Lower lobe of right lung (tissue), 2 donors: ENCODE measurements at places on chromosomes 16 and 17. TPM values are rescaled to one million over a fixed set of nuclear protein-coding genes. Genes with fewer than 3 reads are reported as not detected.

KRTAP17-1 gene
- not detected for total RNA-seq

KRT20 gene
- not detected for total RNA-seq

- no peaks in the 10 kb centered on the region for H3K36me3 ChIP-seq
- peak overlapping the region; percentile 99 for H3K4me3 ChIP-seq
- peak overlapping the region; percentile 100 for H3K27ac ChIP-seq
- no peaks in the 10 kb centered on the region for H3K27me3 ChIP-seq
- peaks cover 70% of the 10 kb centered on the region for H3K4me1 ChIP-seq
Observed at GRCh38 chr17:2400474-2400866, 390 bp downstream of the MNT start.

DNA sequence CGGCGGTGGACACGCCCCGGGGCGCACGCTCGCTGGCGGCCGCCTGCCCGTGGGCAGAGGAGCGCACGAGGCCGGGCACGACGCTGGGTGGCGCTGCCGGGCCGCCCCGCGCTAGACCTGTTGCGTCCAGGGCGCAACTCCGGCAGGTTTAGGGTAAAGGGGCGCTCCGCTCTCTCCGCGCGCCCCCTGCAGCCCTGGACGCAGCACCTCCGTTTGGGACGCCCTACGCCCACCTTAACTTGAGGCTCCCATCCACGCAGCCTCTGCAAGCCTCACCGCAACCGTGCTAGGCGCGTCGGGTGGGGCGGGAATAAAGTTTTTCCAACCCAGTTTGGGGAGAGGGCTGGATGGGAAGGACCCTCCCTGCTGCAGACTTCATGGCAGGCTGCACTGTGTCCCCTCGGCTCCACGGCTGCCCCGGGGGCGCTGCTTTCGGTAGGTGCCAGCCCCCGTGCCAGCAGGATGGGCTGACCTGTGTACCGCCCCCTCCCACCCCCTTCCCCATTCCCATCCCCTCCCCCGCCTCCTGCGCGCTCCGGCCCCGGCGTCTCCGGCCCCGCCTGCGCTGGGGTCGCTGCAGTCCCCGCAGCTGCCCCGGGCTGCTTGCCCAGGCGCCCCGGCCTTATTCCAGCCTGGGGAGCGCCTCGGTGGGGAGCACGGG lies at the start of gene SYT17:
SYT17 (plus strand) TSS at position 531 of the 661 bp plus-strand sequence. CDS start 407 bp downstream, outside the sequence.
- peak; percentile 87 for DNase-seq
- H3K27ac ChIP-seq = peak within 1 kb of the TSS; percentile 76
- H3K4me1 ChIP-seq = peaks cover 22% of the 10 kb centered on the region
- H3K4me3 ChIP-seq = peak within 1 kb of the TSS; percentile 77
- no peaks in the 10 kb centered on the region for H3K36me3 ChIP-seq

GRCh38 chr16:85415196-85416090 lies 197.7 kb upstream of the GSE1 start:
- no peak overlapping the region for H3K27ac ChIP-seq
- H3K27me3 ChIP-seq = no peaks in the 10 kb centered on the region

DNA sequence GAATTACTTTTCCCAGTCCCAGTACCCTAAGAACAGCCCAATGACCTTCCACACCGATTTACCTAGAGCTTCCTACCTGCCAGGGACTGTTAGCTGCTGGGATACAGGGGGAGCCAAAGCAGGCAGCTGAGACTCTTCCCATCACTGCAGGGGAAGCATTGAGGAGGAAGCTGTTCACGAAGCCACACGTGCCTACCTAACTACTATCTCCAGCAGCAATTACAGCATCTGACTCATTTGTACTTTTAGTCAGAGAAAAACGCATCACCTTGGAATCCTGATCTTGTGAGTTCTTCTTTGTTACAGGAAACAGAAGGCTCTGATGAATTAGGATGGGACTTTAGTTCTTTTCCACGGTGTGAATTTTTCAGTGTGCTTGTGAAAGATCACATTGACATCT lies 113.7 kb upstream of the DHX40 start:
- no peak overlapping the region for H3K4me3 ChIP-seq
- H3K36me3 ChIP-seq = no peaks in the 10 kb centered on the region
- no peak for DNase-seq
- H3K27me3 ChIP-seq = no peaks in the 10 kb centered on the region
- H3K27ac ChIP-seq = no peak overlapping the region

DNA sequence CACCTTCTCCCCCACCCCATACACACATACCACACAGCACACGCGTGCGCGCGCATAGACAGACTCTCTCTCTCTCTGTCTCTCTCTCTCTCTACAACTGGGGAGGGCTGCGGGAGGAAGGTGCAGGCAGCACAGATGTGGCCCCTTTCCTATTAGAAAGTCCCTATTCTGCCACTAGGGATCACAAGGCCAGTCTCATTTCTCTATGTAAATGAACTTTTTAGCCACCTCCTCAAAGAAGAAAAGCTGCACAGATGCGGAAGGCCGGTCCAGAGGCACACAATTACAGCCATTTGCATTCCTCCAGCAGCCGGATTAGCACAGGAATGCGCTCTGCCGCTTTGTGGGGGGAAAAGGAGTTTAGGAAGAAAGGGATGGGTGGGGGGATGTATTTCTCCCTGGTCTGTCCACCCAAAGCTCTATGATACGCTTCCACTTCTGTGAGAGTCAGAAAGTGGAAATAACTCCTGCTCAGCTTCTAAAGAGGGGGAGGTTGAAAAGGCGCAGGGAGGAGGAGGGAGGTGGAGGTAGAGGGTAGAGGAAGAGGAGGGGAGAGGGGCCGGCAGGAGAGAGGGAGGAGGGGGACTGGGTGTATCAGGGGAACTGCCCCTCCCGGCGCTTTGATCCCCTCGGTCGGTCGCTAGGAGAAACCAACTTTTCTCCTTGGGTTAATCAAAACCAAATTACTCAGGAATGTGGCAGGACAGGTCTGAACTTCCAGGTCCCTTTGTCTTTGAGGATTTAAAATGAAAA lies 11.7 kb downstream of the ZFHX3 start:
- peaks cover 53% of the 10 kb centered on the region for H3K4me1 ChIP-seq
- H3K27me3 ChIP-seq = no peaks in the 10 kb centered on the region
- DNase-seq = no peak
- H3K36me3 ChIP-seq = no peaks in the 10 kb centered on the region

DNA sequence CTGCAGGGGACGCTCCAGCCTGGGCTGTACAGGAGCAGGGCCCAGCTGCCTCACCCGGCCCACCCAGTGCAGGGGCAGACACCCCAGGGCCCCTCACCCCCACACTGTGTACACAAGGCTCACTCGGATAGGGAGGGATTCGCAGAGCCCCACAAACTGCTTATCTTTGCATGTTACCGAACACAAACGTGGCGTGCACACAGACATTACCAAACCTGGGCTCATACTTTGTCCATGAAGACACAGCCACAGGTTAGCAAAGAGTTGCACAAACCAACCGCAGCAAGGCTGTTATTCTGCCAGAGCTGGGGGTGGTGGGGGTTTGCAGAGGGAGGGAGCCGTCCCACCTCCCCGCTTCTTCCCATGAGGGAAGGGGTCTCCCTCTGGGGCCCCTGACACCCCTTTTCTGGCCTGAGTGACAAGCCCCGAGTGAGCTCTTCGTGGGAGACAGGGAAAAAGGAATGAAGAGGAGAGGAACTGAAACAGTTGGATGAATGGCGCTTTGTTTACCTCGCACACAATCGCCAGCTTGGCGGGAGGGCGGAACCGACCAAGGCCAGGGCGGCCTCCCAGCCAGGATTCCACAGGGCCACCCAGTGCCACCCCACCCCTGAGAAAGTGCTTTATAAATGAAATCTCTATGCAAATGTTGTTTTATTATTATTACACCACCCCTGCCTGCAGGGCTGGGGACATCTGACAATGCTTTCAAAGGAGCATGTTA lies 434 bp upstream of the CPSF4L start:
- H3K27me3 ChIP-seq = no peaks in the 10 kb centered on the region
- no peak overlapping the region for H3K4me3 ChIP-seq
- H3K27ac ChIP-seq = no peak overlapping the region

DNA sequence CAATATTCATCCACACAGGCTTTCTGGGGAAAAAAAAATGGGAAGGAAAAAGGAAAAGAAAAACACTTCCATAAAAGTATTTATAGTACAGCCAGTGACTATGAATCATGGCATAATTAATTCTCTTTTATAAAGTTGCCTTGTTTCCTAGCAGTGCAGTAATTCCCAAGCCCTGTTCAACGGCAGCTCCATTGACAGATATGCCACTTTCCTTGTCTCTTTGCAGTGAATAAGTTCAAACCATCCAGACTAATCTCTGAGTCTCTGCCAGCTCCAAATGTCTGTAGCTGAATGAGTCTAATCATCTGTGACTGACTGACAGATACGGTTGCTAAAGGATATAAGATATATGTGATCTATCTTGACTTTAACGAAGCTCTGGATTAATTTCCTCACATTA lies 52.9 kb upstream of the KCNJ16 start:
- H3K4me3 ChIP-seq = no peak overlapping the region
- H3K4me1 ChIP-seq = no peaks in the 10 kb centered on the region
- no peak for DNase-seq
- H3K27ac ChIP-seq = no peak overlapping the region
- H3K36me3 ChIP-seq = no peaks in the 10 kb centered on the region
- no peaks in the 10 kb centered on the region for H3K27me3 ChIP-seq

DNA sequence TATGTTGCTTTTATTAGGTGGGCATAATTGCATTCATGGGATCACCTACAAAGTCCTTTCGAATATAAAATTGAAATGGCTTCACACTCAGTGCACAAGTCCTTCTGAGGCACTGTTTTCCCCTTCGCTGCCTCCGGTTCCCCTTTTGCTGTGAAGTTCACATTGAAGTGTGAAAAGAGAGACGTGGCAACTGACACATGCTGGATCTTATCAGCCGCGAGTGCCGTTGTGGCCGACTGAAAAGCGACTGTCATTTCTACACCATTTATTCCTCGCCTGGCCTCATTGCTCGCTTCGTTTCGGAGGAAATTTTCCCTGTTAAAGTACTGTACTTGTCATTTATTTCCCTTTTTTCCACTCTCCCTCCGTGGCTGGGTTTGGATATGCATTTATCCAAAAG lies 423.5 kb downstream of the MAF start:
- no peaks in the 10 kb centered on the region for H3K27me3 ChIP-seq
- no peak for DNase-seq

- H3K27ac ChIP-seq = no peak overlapping the region
- no peaks in the 10 kb centered on the region for H3K36me3 ChIP-seq
- peak; percentile 81 for DNase-seq
Observed at GRCh38 chr17:79393358-79394052, 217.3 kb downstream of the RBFOX3 start.

- H3K4me3 ChIP-seq = no peak overlapping the region
- no peaks in the 10 kb centered on the region for H3K4me1 ChIP-seq
- H3K36me3 ChIP-seq = no peaks in the 10 kb centered on the region
- DNase-seq = no peak
- no peak overlapping the region for H3K27ac ChIP-seq
Observed at GRCh38 chr16:26795184-26795583, 271.5 kb upstream of the C16orf82 start.

DNA sequence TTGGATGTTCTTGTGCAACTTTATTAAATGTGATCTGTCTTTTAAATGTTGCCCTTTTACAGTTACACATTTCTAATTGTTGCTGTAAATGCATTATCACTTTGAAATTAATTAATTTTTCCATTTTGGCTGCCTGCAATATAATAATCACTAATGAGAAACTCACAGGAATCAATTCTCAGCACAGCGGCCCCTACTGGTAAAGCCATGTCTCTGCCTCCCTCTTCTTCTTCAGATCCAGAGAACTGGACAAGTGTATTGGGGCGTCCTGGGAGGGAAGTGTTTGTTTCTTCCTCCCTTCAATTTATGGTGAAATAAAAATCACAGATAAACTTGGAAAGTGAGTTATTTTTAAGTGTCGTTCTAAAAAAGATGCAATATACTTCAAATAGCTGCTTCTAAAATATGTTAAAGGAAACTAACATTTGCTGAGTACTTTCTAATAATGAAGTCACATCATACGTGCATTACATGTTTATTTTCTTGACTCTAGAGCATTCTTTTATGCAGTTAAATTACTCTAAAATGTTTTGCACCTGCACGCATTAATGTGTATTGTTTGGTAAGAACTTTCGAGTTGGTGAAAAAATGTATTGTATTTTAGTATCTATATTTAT lies 338.0 kb downstream of the WWOX start:
- no peak for DNase-seq
- H3K36me3 ChIP-seq = no peaks in the 10 kb centered on the region
- H3K27ac ChIP-seq = no peak overlapping the region

DNA sequence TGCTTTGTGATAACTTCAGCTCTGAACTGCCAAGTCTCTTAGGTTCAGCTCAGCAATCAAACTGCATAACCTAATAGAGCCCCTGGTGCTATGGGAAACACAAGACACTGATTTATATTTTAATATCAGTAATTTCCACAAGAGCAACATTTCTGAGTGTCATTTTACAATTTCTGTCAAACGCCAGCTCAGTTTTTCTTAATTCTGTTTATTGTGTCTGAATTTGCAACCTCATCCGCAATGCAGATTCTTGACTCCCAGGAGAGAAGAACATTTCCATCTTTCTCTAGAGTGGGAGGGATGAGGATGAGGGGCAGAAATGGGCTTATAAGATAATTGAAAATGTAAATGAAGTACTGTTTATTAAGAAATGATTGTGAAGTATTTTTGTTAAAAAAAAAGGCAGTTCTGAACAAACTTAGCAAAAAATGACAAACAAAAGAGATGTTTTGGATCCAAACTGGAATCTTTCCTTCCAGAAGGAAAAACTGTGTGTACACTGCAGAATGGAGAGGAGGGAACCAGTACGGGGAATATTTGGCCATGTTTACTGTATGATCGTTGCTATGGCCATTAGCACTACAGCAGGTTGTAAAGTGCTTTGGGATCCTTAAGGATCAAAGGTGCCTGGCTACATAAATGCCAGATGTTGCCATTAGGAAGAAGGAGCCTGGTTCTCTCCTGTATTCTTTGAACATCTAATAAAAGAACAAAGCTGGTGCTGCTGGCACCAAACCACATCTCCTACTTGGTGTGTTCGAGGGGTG lies 7.4 kb upstream of the PMFBP1 start:
- no peaks in the 10 kb centered on the region for H3K4me1 ChIP-seq
- DNase-seq = no peak
- no peaks in the 10 kb centered on the region for H3K27me3 ChIP-seq
- H3K36me3 ChIP-seq = no peaks in the 10 kb centered on the region
- H3K27ac ChIP-seq = no peak overlapping the region

GRCh38 chr17:71287071-71287823 lies 833.6 kb upstream of the SOX9 start:
- H3K4me3 ChIP-seq = no peak overlapping the region
- H3K27me3 ChIP-seq = no peaks in the 10 kb centered on the region
- H3K36me3 ChIP-seq = no peaks in the 10 kb centered on the region
- H3K4me1 ChIP-seq = no peaks in the 10 kb centered on the region
- no peak overlapping the region for H3K27ac ChIP-seq

DNA sequence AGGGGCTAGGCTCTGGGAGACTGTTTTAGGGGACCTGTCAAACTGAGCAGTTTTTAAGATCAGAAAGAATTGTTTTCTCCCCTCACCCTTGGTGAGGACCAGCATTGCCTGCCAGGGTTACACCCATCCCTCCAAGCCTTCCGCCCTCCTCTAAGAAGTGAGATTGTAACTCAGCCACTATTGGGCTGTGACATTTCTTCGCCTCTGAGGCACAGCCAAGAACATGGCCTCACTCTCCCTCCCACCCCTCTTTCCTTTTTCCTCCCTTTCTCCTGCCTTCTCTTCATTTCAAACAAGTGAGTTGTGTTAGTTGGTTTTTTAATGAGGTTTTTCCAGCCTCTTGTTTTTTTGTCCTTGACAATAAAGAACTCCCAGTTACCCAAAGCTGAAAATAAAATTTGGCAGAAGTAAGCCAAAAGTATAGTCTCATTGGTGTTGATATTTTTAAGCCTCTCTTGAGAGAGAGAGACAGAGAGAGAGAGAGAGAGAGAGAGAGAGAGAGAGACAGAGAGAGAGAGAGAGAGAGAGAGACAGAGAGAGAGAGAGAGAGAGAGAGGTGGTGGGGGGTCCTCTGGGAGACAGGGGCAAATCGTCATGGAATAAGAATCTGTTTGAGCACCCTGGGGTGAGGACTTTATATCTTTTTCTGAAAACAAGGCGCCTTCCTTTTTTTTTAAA lies 77.2 kb upstream of the TBX2 start:
- H3K36me3 ChIP-seq = no peaks in the 10 kb centered on the region
